H9 (cell line): ENCODE measurements at places on chromosomes 16 and 17. TPM values are rescaled to one million over a fixed set of nuclear protein-coding genes. Genes with fewer than 3 reads are reported as not detected.

The PLLP gene
- 1.8 and 2.0 TPM in 2 replicates for total RNA-seq

The ZPBP2 gene
- total RNA-seq = not detected in 2 replicates

The SLC5A11 gene
- total RNA-seq = 0.15 and 0.22 TPM in 2 replicates

The EARS2 gene
- 50.1 and 51.9 TPM in 2 replicates for total RNA-seq

The TPSD1 gene
- not detected in 2 replicates for total RNA-seq

The RTN4RL1 gene
- total RNA-seq = 0.18 and 0.22 TPM in 2 replicates
